ENCODE measurements at places on chromosomes 5 and 9.
A peak's percentile ranks its signal among the peaks of the same experiment; 100 is the strongest.

DNA sequence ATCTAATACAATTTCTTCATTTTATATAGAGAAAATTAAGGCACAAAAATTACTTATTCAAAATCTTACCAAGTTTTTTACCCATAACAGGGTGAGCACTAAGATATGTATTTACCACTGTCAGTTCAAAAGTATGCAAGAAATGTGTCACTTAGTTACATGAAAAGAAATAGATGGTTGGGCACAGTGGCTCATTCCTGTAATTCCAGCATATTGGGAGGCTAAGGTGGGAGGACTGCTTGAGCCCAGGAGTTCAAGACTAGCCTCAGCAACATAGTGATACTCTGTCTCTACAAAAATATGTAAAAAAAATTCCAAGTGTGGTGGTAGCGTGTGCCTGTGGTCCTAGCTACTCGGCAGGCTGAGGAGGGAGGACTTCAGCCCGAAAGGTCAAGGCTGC lies 19.4 kb downstream of the YIPF5 start:
- no peak for DNase-seq

GRCh38 chr9:108836319-108836718 lies 19.5 kb downstream of the ACTL7B start:
- DNase-seq: no peak

- DNase-seq: no peak
These were observed 146.6 kb downstream of the EFNA5 start for GRCh38 chr5:107524111-107524510.

DNA sequence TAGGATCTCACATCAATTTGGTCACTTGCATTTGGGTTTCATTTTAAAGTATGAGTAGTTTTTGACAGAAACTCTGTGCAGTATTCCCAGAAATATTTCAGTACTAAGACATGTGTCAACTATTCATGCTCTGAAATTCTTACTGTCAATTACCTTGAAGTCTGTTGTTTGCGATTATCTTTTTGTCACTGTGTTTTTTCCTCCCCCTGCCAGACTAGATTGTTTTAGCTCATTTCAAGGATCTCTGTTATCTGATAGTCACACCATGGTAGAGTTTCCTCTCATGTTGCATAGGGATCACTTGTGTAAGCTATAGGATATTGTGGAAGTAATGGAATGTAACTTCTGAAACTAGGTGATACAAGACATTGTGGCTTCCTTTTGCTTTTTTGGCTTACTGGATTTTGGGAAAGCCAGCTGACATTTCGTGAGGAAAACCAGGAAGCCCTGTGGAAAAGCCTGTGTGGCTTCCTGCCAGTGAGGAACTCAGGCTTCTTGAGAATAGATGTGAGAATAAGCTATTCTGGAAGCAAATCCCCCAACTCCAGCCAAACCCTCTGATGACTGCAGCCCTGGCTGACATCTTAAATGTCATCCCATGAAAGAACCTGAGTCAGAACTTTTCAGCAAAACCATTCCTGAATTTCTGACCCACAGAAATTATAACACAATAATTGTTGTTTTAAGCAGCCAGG lies 122.2 kb downstream of the FGF10 start:
- DNase-seq: no peak

DNA sequence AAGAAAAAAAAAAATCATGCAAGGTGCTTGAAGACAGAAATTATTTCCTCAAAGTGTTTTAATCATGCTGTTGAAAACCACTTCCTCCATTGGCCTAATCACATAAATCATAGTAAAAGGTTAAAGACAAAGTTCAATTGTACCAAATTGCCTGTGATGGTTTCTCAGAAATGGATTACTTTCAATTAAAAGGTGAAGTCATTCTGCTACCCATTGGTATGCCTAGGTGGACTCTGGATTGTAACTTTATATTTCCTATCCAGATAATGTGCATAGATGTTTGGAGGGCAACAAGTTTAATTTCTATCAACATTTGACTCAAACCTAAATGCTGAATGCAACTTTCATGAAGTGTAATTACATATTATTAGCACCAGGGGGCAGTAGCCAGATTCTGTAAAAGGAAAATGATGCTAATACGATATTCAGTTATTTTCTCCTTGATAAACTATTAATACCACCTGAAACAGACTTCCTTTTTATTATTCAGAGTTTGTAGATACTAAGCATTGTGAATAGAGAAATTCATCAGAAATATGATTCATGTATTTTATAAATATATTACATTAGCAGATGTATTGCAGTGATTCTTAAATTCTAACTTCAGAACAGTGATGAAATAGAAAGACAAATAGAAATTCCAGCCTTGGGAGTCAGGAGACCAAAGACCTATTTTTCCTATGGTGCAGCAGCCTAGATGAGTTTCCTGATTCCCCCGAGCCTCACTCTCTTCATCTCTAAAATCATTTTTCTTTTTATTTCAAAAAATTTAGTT lies 148.2 kb downstream of the CAAP1 start:
- DNase-seq: peak; percentile 6
